ENCODE measurements at places on chromosomes 1 and 21.

DNA sequence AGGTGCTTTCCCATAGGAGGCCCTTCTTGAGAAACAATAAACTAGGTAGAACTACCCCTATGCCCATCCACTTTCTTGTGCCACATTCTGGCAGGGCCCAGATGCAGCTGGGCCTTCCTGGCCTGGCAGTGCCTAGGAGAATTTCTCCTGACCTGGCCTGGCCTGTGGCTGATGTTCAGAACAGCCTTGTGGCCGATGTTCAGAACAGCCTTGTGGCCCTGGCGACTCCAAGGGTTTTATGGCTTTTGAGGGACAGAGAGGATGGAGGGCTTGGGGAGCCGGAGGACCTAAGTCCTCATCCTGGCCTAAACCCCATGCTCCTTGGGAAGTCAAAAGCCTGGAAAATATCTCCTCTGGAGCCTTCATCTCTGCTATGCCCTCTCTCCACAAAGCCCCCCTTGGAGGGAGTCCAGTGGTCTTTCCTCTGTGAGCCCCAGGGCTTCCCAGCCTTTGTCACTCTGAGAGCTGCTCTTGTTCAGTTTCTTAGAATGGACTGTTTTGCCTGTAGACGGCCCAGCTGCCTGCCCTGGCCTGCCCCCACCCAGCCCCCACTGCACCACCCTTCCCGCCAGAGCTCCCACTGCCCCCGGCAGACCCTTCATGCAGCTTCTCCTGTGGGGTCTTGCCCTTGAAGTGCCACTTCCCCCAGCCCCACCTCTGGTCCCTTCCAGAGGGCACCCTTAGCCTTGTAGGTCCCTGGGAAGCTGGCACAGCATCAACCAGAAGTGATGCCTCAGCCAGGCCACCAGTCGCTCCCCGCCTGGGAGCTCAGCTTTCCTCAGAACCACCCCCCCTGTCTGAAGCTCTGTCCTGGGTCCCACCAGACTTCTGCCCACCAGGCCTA, 7.0 kb downstream of the GPR37L1 start:
- DNase-seq, result no peak

- DNase-seq, result no peak
Observed at GRCh38 chr1:108671143-108671542, 10.2 kb upstream of the HENMT1 start.

- no peak for DNase-seq
Observed at GRCh38 chr1:156760092-156760795, 7.1 kb upstream of the PRCC start.

- no peak for DNase-seq
Observed at GRCh38 chr1:64195081-64195395, 8.4 kb upstream of the UBE2U start.

- DNase-seq, result no peak
Observed at GRCh38 chr1:201062511-201063091, 39.1 kb upstream of the KIF21B start.

DNA sequence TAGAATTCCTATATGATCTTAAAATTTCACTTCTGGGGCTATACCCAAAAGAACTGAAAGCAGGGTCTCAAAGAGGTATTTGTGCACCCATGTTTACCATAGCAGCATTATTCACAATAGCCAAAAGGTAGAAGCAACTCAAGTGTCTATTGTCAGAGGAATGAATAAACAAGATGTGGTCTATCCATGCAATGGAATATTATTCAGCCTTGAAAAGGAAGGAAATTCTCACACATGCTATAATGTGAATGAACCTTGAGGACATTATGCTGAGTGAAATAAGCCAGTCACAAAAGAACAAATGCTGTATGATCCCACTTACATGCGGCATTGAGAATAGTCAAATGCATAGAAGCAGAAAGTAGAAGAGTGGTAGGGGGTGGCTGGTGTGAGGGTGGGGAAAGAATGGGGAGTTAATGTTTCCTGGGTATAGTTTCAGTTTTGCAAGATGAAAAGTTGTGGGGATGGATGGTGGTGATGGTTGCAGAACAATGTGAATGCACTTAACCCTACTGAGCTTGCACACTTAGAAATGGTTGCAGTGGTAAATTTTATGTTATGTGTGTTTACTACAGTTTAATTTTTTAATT, 122.4 kb downstream of the TOMM20 start:
- DNase-seq, result no peak

GRCh38 chr21:46009951-46010705, 28.6 kb downstream of the COL6A1 start:
- DNase-seq, result no peak

DNA sequence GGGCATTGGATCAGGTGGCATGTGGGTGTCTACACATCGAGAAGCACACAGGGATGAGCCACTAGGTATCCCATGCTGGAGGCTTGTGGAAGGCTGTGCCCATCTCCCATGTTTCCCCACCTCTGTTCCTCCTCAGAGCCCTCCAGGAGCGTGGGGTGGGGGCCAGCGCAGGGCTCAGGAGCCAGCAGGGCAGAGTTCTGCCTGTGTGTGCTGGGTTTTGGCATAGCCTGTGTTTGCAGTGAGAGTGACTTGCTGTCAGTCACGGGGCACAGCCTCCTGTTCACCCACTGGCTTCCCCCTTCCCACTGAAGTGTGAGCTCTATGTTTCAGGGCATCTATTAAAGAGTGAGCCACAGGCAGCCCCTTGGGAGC, 10.4 kb downstream of the IBA57 start:
- no peak for DNase-seq

DNA sequence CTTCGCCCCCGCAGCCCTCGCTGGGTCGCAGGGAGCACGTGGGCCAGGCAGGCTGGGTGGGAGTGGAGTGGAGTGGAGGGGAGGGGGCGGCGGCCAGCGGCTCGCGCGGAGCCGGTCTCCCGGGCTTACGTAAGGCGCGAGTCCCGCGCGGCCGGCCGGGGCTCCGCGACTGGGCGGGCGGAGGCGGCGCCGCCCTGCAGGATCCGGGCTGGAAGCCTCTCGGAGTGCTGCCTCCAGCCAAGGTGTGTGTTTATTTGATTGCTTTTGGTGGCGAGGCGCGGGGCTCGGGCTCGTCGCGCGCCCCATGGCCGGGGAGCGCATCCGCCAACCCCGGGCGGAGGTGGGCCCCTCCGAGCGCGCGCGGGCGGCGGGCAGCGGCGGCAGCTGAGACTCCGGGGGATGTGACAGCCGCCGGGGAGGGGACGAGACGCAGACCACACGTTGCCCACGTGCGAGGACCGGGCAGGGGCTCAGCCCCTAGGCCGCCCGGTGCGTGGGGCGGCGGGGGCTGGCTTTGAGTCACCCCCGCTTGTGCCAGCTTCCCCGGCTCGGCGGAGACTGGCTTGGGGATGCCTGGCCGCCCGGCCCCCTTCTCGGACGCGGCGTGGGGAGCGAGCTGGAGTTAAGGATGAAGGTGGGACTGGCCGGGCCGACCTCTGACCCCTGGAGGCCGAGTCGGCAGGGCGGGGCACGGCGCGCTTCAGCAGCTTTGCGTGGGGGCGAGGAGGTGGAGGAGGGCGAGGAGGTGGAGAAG, 402 bp upstream of the AK4 start:
- no peak for DNase-seq

All from central memory CD8-positive, alpha-beta T cell (primary cell).